ENCODE measurements at places on chromosomes 1 and 21. TPM values are rescaled to one million over a fixed set of nuclear protein-coding genes. Genes with fewer than 3 reads are reported as not detected.

DNA sequence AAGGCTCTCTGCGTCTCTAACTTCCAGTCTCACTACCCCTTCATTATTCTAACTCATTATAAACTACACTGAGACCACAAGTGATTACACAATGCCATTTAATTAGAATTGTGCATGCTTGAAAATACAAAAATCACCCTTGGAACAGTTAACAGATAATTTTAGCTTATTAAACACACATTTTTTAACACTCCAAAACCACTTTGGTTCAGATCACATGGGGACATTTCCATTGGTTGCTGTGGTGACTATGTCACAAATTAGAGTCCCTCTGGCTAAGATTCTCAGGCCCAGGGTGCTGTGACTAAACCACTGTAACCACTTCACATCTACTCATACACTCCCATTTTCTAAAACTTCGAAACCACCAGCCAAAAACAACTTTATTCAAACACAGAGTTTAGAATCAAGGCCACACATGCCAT, 43.0 kb downstream of the JAK1 start:
- DNase-seq = no peak

- no peak for DNase-seq
Observed at GRCh38 chr21:44846485-44847260, 26.8 kb downstream of the PTTG1IP start.

GRCh38 chr21:33543505-33544129, 779 bp downstream of the SON start:
- DNase-seq = no peak

NOS1AP gene
- 2.4 TPM for total RNA-seq

OR6K3 gene
- total RNA-seq = not detected

DNA sequence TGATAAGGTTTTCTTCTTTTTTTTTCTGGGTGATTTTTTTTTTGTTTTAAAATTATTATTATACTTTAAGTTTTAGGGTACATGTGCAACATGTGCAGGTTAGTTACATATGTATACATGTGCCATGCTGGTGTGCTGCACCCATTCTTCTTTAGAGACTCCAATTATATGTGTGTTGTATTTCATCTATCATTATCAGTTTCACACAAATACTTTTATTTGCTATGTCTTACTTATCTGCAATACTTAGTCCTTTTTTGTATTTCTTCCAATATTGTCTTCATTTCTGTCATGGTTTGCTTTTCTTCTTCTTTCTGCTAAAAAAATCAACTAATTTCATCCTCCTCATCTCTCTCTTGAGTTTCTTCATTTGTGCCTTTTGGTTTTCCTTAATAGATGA, 3.9 kb upstream of the PDE4B start:
- DNase-seq = no peak
